Renal cortical epithelial cell (primary cell): ENCODE measurements at places on chromosomes 2 and 18.

DNA sequence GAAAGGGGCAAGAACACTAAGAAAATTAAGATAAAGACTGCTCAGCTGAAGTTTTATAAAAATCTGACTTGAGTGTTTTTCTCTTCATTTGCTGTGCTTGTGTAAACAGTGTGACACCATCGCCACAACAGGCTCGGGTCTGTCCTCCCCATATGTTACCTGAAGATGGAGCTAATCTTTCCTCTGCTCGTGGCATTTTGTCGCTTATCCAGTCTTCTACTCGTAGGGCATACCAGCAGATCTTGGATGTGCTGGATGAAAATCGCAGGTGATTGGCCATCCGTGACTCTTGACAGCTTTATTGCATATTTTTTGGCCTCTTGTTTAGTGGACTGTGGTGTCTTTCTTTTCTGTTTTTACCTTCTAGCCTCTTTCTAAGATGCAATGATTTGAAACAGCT lies 22.1 kb downstream of the MFF start:
- peak; percentile 44 for DNase-seq

- DNase-seq = no peak
These were observed 178.8 kb upstream of the MMADHC start for GRCh38 chr2:149766339-149766738.

DNA sequence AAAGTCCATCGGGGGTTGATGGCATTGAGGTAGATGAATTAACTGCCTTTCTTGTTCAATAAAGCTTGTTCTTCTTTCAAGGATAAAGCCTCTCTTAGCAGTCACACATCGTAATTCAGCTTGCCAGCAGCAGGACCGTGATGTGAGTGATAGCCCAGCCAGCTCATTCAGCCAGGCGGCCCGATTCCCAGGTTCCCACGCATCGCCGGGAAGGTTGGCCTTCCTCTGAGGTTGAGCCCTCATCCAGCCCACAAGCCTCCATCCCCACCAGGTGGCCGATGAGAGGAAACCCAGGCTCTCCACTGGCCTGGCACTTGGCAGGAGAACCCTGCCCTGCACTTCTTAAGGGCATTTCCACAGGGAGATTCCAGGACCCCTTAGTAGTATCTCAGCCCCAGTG lies 4.7 kb downstream of the AGAP1 start:
- peak; percentile 45 for DNase-seq

- no peak for DNase-seq
These were observed 94.5 kb downstream of the GYPC start for GRCh38 chr2:126750506-126750905.

- no peak for DNase-seq
These were observed 104.7 kb upstream of the UBXN4 start for GRCh38 chr2:135636982-135637381.

DNA sequence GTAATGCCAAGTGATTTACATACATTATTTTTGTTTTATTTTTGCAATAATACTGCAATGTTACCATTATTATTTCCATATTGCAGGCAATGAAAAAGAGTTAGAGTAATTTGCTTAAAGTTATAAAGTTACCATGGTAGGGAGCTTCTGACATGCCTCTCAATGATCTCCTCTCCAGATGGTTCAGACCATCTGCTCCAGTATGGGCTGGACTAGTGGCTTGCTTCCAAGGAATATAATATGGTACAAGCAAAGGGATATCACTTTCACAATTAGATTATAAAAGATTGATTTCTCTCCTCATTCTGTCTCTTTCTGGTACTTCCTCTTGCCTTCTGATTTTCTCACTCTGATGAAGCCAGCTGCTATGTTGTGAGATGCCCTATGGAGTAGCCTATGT lies 245.4 kb downstream of the INSIG2 start:
- DNase-seq = no peak

DNA sequence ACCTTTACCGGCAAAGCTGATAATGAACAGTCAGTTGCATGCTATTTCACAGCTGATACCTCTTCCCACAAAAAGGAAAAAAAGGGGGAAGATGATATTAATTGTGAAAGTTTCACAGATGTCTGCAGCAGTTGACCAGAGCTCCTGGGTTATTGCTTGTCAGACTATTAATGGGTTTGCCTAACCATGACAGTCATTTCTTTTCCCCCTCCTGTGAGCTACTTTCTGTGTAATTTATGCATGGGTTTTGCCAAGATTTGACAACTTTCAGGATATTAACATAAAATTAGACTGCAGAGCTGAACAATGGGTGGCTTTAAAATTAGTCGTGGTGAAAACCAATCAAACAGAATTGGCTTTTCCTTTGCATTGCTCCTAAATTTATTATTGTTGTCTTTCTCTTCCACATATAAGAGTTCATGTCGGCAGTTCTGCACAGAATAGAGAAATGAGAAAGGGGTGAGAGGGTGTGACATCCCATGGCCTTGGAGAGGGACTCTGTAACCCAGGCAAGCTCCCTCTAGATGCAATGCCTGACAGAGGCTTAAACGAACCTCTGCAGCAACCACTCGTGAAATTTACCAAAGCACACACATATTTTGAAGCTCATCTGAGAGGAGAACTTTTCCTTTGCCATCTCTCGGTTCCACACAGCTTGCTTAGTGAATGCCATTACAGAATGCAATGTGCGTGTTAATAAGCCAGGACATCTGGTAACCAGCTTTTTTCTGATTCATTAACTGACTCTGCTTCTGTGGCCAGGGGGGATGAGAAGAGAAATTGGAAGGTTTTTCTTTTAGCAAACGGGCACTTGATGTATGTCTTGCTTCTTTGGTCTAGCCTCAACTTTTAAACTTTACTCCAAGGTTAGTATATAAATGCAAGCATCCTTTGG lies 82.2 kb upstream of the ITGA4 start:
- DNase-seq = peak; percentile 18

DNA sequence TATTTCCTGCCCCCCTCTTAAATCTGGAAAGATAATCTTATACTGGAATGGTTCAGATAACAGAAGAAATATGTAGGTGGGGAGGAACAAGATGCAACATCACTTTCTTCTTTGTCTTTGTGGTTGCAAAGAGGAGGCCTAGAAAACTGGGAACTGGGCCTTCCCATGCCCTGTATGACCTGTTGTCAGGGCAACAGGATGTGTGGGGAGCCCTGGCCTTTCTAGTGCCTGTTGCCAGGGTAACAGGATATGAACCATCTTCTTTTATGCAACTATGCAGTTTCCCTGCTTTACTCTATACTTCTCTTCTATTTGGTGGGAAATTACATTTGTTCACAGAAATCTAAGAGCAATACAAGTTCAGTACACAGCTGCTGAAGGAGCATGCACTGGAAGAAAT lies 79.8 kb upstream of the PDE1A start:
- DNase-seq = peak; percentile 40

DNA sequence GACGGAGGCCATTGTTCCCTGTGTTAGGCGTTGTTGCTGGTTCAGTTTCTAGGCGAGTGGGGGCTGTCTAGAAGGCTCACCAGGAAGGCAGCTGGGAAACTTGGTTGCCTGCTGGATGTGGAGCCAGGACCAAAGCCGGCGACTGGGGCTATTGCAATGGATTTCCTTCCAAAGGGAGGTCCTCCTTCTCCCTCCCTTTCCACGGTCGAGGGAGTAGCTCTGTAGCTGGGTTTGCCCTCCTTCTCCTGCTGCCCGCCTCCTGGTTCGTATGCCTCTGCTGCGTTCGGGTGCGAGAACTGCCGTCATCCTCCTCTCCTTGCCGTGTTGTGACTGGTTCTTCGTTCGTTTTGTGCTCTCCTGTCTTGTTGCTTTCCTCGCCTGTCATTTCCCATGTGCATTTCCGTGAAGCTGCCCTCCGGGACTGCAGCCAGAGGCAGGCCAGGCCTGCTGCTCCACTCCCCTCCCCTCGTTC lies 203.4 kb downstream of the NEDD4L start:
- no peak for DNase-seq

DNA sequence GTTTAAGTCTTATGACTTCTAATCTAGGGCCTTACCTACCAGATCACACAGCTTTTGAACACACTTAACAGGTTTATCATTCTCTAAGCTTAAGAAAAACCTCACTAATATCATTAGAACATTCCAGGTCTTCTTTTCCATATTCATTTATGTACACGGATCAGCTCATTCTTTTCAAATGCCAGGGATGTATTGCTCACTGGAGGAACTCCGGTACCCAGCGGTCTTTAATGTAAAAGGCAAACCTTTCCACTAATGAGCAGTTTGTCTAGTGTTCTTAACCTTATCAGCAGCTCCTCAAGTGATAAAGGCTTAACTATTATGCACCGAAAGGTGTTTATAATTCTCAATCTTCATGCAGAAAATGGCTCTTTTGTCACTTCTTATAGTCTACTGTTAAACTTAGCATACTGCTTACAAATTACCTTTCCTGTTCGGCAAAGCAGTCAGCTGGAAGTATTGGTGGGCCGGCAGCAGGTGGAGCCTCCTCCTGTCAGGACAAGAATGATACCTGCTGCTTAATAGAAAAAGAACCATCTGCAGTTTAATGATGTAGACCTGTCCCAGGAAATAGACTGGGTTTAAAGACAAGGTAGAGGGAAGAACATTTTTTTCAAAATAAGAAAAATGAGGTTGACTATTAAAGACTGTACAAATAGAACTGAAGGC lies 142.7 kb downstream of the FIGN start:
- no peak for DNase-seq

DNA sequence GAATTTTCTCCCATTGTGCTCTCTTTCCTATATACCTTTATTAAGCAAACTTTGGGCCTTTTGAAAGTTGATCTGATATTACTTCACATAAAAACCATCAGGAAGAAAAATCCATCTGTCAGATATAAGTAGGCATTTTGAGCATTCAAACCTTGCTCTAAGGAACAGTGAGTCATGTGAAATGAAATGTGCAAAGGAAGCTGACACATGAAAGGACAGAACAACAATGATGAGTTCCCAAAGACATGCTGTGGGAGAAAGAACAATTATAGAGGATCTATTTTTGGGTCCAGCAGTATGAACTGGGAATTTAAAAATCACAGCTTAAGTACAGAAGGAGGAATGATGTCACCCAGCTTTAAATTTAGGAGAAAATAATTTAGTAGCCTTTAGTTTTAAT lies 18.1 kb downstream of the CALCRL start:
- peak; percentile 80 for DNase-seq

GRCh38 chr2:68740400-68740914 lies 5.8 kb downstream of the ARHGAP25 start:
- no peak for DNase-seq

DNA sequence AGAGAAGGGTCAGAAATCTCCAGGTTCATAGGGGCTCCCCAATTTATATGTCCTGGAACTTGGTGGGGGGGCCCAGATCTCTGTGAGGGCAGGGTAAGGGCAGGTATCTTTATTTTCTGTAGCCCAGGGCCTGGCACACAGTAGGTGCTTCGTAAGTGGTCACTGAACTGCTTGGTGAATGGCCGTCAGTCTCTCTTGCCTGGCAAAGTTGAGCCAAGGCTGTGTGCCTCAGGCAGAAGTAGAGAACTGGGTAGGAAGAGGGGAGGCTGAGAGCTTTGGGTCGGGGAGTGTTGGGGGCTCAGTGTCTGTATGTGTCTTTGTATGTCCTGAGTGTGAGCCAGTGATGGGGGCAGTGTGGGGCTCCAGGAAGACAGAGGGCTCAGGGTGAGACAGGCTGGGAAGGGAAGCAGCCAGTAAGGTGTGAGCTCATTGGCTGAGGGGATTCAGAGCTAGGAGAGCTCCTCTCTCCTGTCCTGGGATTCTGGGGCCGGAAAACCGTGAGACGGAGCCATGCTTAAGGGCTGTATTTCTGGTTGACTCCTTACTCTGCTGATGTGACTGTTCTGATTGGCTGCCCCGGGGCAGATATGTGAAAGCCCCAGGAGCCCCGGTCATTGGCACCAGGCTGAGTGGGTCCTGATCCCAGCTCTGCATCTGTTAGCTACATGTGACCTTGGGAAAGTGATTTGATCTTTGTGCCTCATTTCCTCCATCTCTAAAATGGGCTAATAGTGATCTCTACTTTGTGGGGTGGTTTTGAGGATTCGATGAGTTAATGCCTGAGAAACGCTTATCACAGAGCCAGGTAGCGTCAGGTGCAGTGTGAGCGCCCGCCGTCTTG lies 30.3 kb downstream of the STEAP3 start:
- DNase-seq = no peak

GRCh38 chr2:146189541-146189940 lies 1655.3 kb upstream of the ACVR2A start:
- no peak for DNase-seq

GRCh38 chr2:221488136-221488807 lies 83.8 kb downstream of the EPHA4 start:
- DNase-seq = no peak

DNA sequence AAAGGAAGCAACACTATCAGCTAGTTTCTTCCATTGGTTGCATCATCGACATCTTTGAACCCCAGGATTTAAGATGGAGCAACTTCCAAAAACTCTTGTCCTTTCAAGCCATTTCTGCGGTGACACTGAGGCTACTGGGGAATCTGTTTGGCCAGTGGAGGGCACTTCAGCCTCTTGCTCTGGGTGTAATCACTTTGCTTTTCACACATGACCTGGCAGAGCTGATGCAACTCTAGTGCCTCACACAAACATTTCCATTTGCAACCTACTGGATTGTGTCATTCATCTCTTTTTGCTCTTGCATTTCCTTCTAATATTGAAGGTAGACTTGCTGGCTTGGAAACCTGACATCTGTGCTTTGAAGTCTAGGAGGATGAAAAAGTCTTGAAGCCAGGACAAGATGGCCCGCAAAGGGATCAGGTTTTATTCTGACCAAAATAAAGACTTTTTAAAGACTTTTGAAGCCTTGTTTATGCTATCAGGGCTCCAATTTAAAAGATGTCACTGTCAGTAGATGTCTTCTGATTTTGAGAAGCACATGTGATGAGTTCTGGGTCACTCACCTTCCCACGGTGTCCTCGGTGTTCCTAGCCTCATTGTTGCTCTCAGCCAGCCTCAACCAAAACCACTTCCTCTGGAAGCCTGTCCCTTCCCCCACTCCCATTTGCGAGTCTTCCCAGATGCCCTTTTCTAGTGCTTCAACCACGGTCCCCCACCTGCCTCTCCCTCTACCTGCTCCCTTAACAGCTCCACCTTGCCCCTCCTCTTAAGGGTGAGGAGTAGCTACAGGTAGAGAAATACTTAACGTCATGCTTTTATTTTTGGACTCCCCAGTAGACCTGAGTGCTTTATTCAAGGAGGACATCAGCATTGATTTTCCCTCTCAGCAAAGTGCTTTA lies 69.7 kb upstream of the KCNE4 start:
- peak; percentile 95 for DNase-seq

DNA sequence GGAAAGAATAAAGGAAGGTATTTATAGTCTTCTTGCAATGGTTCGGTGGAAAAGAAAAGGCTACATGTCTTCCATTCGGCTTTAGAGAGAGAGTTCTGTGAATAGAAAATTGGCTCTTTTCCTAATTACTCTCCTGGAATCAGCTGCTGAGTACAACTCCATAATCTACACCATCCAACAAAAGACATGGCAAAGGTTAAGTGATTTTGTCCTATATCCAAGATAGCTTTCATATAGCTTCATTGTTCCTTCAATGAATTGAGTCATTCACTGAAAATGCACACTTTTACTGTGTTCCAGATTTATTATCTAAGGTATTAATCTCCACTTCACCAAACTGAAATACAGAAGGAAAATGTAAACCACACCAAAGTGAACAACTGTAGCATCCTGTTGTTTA lies 514.5 kb downstream of the LRRTM4 start:
- DNase-seq = no peak

GRCh38 chr2:144213797-144214196 lies 306.1 kb downstream of the ZEB2 start:
- peak; percentile 26 for DNase-seq
